H4 (cell line): ENCODE measurements at places on chromosomes 12 and 14. TPM values are rescaled to one million over a fixed set of nuclear protein-coding genes. Genes with fewer than 3 reads are reported as not detected.

The KRT73 gene
- total RNA-seq = not detected in 2 replicates

The AHNAK2 gene
- total RNA-seq = 4.4 and 5.2 TPM in 2 replicates

The FAM186B gene
- total RNA-seq = 0.39 and 3.8 TPM in 2 replicates

The DDX11 gene
- 19.0 and 28.7 TPM in 2 replicates for total RNA-seq

GRCh38 chr14:71960494-71961353, 28.5 kb downstream of the RGS6 start:
- DNase-seq = no peak

DNA sequence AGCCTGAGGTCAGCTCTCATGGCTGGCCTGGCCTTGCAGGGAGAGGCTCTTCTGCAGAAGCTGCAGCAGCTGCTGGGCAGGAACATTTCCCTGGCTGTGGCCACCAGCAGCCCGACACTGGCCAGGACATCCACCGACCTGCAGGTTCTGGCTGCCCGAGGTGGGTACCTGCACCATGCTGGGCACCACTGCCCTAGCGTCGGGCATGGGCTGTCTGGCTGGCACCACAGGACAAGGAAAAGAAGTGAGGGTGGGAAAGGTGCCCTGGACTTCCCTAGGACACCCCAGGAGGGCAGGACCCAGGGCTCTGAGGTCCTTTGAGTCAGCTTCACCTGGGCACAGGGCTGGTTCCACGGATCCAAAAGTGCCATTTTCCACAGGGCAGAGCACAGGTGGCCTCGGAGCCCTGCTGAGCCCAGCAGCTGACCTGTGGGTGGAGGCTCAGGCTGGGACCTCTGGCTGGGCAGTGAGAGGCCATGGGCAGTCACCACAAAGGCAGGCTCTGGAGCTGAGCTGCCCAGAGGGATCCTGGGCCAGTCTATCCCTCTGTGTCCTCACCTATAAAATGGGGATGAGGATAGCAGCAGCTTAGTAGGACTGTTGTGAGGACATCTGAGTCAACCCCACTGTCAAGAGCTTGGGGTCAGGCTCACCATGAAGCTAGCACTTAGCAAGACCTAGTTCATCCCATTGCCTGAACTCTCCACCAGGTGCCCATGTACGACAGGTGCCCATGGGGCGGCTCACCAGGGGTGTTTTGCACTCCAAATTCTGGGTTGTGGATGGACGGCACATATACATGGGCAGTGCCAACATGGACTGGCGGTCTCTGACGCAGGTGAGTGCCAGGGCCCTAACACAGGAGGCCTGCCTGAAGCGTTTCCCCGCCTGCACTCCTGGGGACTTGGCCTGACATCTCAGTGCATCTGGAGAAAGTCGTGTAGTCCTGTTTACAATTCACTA, 4.9 kb downstream of the PLD4 start:
- DNase-seq = no peak

GRCh38 chr12:132379996-132380395, 50.6 kb upstream of the GALNT9 start:
- DNase-seq = no peak

DNA sequence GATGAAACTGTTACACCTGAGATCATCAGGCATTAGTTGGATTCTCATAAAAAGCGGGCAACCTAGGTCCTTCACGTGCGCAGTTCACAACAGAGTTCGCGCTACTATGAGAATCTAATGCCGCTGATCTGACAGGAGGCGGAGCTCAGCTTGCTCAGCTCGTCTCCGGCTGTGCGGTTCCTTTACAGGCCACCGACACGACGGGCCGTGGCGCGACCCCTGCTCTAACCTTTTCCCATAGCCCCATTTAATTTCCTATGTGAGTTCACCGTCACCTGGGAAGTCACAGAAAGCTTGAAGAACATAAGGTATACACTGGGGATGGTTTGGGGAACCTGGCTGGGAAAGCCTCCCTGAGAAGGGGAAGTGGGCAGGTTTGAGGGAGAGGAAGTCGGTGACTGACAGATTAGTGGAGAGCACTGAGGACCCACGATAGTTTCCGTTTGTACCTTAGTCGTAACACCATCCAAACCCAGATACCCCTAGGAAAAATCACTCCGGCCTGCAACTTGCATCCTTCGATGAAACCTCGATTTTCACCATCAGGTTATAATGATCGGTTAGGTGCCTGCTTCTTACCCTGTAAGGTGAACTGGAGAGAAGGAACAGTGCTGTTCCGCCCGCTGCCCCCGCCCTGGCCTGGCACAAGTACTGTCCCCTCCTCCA, 2.8 kb upstream of the AAAS start:
- DNase-seq = no peak
